ENCODE measurements at places on chromosomes 13 and 19.
A peak's percentile ranks its signal among the peaks of the same experiment; 100 is the strongest.

DNA sequence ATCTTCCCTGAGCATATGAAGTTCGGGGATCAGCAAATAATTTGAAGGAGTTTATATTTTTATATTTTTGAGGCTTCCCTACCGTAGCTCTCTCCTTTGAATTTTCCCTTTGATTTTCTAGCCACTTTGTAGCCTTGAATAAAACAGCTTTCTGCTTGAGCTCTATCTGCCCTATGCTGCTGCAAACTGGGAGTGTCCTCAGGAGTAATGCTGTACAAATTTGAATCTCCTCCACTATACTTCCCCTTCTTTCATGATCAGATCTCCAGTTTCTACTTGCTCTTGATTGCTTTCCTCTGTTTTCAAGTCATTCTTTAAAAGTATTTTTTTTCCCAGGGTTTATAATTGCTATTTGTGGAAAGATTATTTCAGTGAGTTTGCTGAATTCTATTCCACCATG is 14.6 kb downstream of the PDS5B start:
- DNase-seq = no peak

DNA sequence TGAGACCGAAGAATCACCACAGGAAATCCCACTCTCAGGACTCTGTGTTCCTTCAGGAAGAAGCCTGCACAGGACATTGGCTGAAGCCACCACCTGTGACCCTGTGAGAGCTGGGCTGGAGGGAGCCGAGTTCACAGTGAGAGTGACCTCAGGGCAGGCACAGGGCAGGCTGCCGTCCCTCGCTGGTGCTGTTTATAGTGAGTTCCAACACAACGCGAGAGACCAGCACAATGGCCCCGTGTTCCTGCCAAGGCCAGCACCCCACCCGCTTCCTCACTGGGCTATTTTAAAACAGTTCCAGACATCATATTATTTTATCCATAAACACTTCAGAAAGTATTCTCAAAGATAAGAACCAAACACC is 18.4 kb upstream of the GAS6 start:
- no peak for DNase-seq

DNA sequence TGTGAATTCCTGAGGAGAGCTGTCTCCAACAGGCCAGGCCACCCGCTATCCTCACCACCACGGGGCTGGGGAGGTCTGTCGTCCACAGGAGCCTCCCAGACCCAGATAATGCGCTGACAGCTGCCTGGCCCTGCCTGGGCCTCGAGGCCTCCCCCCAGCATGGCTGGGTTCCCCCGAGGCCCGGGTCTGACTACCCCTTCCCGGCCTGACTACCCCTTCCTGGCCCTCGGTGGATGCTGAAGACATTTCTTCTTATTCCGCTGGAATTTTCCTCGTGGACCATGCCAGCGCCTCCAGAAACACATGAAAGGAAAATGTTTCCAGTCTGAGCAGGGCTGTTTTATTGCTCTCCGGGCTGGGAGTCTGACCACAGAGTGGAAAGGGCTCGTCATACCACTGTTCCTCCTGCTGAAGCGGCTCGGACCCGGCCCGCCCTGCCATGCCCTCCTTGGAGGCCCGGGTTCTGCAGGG is 16.8 kb upstream of the COMP start:
- DNase-seq = no peak

DNA sequence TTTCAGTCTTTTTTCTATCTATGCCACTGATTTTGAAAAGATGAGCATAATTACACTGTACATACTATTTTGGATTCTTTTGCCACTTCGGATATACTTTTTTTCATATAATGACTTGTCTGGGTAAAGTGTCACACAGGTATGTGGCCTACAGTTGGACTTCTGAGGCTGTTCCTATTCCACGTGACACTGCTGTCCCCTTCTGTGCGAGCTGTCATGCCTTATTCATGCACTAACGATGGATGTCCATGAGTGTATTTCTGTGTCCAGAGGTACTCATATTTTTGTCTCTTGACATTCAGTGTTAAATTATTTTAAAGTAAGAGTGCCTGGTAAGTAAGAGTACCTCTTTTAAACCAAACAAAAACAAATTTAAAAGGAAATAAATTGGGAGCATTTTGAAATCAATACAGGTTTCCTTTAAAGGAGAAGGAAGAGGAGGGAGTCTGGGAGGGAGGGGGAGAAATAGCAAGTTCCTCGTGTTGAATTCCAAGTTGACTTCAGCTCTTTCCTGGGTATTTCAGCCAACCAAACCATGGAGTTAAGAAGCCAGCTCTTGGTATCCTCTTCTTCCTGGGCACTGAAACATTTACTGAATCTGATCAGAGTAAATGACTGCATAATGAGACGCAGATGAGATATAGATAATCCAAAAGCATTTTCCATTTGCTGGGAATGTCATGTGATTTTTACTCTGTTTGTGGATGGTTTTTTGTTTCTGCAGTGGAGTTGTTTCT is 61.3 kb downstream of the TNFRSF19 start:
- DNase-seq = no peak

DNA sequence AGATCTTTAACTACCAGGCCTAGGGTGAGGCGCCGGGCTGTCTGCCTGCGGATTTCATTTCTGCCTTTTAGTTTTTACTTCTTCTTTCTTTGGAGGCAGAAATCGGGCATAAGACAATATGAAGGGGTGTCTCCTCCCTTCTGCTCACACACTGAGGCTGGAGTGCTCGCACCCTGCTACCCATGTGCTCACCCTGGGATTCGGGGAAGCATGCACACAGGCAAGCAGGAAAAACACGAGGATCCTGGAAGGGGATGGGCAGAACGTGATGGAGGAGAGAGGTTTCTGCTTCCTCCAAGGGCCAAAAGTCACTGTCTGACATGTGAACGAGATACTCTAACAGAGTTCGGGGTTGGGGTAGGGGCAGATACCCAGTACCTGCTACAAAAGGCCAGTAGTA is 28.4 kb downstream of the ZNF823 start:
- DNase-seq = no peak

DNA sequence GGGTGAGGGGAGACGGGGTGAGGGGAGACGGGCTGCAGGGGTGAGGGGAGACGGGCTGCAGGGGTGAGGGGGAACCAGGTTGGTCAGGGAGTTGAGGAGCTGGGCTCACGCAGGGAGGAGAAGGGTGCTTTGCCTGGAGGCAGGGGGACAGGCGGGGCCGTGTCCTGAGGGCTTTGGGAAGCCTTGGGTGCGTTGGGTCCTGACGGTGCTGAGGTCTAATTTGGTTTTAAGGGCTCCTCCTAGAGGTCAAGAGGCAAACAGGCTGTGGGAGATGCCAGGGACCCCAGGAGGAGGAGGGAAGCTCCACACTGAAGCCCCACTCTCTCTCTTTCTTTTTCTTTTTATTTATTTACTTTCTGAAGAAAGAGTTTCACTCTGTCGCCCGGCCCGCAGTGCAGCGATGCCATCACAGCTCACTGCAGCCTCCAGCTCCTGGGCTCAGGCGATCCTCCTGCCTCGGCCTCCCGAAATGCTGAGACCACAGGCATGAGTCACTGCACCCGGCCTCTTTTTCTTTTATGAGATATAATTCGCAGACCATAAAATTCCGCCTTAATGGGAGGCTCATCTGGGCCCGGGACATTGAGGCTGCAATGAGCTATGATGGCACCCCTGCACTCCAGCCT is 9.3 kb upstream of the MISP start:
- DNase-seq = no peak

DNA sequence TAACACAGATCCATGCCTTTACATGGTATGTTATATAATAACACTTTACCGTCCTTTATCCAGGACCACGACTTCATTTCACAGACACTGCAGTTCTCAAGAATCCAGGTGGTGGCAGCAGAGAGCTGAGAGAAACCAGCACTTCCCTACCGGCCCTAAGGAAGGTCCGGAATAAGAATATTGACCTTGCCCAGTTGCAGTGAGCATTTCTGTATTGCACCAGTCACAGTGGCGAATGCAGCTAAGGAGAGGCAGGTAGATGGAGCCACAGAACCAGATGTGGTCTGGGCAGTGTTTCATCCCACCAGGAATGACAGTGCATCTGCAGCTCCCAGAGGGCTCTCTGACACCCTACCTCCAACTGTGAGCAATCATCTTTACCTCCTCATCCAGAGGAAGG is 44.6 kb downstream of the ZNF787 start:
- DNase-seq = peak; percentile 88

- no peak for DNase-seq
Observed at GRCh38 chr19:5988517-5989387, 10.8 kb upstream of the RANBP3 start.

GRCh38 chr19:5718037-5718578 is 1.8 kb downstream of the LONP1 start:
- no peak for DNase-seq

DNA sequence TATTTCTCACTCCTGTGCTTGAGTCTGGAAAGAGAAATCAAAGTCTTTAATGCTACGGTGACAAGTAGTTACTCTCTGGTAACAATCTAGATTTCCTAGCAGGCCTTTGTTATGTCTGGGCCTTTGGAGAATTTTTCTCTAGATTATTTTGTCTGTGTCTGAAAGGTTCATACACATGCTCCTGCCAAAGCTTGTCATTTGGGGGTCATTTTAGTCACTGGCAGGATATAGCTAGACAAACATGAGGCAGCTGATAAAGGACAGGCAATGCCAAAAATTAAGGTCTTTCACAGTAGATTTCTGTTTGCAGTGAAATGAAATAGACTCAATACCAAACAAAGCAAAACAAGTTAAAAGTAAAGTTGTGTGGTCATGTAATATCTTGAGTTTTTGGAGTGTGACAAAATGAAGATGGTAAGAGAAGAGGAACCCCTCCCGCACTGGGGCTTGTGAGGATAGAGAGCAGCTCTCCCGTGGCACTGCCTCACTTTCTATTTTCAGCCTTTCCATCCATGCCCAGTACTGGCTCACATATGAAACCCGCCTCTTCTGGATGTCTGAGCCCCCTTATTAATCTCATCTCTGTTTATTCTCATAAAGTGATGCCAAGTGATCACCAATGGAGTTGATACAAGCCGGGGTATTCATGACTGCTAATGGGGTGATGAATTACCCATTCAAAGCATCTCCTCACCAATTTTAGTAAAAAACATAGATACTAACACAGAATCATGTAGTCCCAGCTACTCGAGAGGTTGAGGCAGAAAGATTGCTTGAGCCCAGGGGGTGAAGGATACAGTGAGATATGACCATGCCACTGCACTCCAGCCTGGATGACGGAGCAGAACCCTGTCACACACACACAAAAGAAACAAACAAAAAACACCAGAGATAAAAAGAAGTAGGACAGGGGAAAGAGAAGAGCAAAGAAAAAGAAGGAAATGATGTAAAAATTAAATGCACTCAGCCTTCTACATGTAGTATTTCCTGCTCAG is 389.3 kb downstream of the FGF14 start:
- no peak for DNase-seq

- no peak for DNase-seq
Observed at GRCh38 chr13:23724196-23724970, 154.2 kb downstream of the TNFRSF19 start.

- no peak for DNase-seq
Observed at GRCh38 chr13:35889560-35889959, 241.6 kb downstream of the DCLK1 start.

DNA sequence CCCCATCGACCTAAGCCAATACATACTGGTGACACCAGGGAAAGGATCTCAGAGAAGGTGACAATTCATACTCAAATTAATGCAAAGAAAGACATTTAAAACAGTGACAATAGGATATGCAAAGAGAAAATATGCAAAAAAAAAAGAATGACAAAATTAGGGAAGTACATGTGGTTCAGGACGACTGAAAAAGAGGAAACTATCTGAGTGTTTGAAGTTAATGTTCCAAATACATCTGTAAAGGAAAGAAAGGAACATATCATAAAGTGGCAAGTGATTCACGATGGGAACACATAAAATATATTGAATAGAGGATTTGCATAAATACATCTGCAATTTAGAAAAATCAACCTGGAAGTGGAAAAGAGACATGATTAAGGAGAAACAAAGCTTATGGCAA is 441.4 kb downstream of the SLITRK5 start:
- no peak for DNase-seq

DNA sequence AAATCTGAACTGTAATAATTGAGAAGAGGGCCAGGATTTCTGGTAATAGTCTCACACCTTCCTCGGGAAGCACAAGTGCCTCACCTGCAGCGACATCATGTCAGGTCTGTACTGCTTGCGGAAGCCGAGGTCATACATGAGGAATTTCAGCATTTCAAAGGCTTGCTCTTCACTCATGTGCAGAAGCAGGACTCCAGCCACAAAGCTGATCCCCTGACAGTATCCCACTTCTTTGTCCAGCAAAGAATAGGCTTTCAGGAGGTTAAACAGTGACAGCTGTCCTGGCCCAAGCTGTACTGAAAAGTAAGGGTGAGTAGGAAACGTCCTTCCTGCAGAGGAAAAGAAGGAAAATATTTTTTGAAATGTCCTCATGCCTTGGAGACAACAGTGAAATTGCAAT is 182.7 kb downstream of the TBC1D4 start:
- no peak for DNase-seq

DNA sequence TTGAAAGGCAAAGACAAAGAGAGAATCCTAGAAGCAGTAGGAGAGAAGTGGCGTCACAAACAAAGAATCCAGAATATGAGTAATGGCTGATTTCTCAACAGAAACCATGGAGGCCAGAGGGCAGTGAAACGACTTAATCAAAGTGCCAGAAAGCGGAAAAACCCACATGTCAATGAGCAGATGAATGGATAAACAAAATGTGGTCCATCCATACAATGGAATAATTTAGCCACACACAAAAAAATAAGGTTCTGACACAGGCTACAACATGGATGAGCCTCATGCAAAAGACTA is 52.2 kb upstream of the RANBP3 start:
- DNase-seq = no peak

DNA sequence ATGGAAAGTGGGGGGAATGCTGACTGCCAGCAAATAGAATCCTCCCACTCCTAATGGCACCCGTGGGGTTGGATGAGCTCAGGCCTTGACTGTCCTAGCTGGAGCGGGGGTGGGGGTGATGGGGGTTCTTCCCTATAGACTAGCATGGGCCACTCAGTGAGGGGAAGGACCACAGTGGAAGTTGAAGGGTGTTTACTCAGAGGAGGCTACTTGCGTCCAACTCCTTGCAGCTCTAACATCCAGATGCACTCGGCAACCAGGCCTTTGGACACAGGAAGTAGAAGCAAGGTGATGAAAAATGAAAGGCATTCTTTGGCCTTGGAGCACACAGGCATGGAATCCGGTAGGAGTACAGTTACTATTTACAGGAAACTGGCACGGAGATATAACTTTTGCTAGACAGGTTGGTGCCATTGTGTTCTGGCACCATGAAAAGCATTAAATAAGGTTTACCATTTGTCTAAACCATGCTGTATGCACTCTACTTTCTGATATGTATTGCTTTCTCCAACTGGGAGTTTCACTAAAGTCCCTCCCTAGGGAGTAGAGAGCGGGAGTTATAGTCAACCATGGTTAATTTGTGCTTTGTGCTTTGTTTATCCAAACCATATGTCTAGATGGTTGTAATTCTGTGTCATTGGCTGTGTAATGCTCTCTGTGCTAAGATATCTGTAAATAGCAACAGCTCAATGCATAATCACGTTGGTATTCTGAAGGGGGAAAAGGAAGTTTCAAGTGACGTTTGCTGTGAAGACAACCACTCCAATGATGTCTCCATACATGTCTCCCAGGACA is 125.3 kb downstream of the TSHZ3 start:
- DNase-seq = no peak

DNA sequence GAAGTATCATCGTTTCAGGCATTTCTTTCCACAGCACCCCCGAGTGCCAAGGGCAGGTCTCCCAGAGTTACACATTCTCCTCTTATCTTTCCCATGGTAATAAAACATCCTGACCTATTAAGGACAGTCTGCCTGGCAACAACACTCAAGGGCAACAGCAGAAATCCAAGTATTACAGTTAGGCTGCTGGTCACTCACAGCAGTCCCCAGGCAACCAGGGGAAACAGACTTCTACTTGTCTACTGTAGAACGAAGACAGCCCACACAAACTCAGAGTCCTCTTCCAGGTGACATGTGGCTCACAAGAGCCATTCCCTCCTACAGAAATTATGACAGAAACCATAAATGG is 24.3 kb downstream of the RCBTB1 start:
- DNase-seq = no peak
